Activated CD4-positive, alpha-beta T cell treated with anti-CD3 and anti-CD28 coated beads, Interleukin-2, amount 10 ng/mL, durations not matched to agents 7 days and 5 days (primary cell): ENCODE measurements at places on chromosomes 2 and 18. TPM values are rescaled to one million over a fixed set of nuclear protein-coding genes. Genes with fewer than 3 reads are reported as not detected.

The GLI2 gene
- 0.12 TPM for total RNA-seq

The CTAGE1 gene
- total RNA-seq: not detected

The STARD6 gene
- not detected for total RNA-seq

The HYCC2 gene
- total RNA-seq: 31.4 TPM

The SLC14A1 gene
- total RNA-seq: 8.7 TPM

The GPR35 gene
- total RNA-seq: 4.1 TPM

The CENPA gene
- total RNA-seq: 55.1 TPM

The FNDC4 gene
- not detected for total RNA-seq

The GPR55 gene
- 9.2 TPM for total RNA-seq

The KLHL30 gene
- not detected for total RNA-seq

The LAMA3 gene
- total RNA-seq: 0.54 TPM

The FOXI3 gene
- total RNA-seq: not detected

The SULT1C4 gene
- total RNA-seq: not detected

The TRIM43 gene
- total RNA-seq: not detected

The IL18R1 gene
- total RNA-seq: 22.1 TPM

The NCKAP5 gene
- total RNA-seq: not detected

The LINC00305 gene
- total RNA-seq: not detected

The POTEC gene
- total RNA-seq: not detected

The ZBTB7C gene
- 0.10 TPM for total RNA-seq

The SP5 gene
- total RNA-seq: not detected
